Hindlimb muscle (tissue), 1 donor: ENCODE measurements at places on chromosomes 2 and 18.

- DNase-seq = no peak
Observed at GRCh38 chr18:13555192-13555591, 171.2 kb downstream of the FAM210A start.

DNA sequence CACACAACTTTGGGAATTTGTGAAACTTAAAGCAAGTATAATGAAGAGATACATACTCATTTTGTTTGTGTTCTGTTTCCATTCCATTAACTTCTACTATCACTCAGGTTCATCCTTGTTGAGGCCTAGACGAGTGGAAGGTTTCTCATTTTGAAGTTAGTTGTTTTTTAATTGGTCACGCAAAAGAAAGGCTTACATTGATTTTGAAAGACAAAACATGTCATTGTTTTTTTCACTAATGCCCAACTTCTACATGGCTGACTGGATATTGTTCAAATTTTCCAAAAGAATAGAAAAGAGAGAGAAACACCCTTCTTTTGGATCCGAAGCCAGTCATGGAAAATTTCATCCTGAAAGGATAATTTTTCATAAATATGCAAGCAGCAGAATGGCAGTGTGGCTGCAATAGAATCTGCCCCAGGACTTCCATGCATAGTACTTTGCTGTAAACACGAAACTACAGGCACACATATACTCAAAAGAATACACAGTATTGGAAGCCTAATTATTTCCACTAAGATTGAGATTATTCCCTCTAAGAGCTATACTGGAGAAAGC is 27.4 kb downstream of the PRKCE start:
- DNase-seq = no peak

GRCh38 chr2:156098506-156098905 is 234.0 kb downstream of the NR4A2 start:
- DNase-seq = no peak

GRCh38 chr18:78521744-78522143 is 457.9 kb upstream of the SALL3 start:
- no peak for DNase-seq

DNA sequence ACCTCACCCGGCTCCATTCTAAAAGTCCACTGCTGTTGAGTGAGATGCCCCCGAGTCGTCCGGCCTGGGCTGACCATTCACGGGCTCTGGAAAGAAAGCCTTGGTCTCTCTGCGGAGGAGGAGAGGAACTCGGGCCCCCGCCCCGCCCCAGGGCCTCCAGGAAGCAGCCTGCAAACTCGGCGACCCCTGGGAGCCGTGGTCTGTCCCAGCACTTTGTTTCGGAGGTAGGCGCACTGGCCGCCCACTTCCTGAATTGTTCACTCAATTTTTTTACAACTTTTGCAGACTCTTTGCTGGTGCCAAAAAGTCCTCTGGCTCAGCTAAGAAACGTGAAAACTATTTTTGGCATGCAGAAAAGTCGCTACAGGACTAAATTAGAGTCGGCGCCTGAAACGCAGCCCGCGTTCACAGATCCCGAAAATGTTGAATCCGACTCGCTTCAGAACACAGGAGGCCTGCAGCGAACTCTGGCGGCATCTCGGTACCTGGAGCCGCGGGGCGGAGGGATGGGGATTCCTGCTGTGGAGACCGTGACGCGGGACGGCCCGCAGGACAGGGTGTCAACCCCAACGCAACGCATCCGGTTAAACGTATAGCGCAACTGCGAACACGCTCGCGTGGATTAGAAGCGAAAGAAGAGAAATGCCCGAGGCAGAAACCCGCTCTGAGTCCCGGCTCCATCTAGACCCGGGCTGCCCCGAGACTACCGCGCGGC is 1.5 kb downstream of the PXDN start:
- DNase-seq = peak; percentile 89
